ENCODE measurements at places on chromosomes 12 and 14. TPM values are rescaled to one million over a fixed set of nuclear protein-coding genes. Genes with fewer than 3 reads are reported as not detected.

DNA sequence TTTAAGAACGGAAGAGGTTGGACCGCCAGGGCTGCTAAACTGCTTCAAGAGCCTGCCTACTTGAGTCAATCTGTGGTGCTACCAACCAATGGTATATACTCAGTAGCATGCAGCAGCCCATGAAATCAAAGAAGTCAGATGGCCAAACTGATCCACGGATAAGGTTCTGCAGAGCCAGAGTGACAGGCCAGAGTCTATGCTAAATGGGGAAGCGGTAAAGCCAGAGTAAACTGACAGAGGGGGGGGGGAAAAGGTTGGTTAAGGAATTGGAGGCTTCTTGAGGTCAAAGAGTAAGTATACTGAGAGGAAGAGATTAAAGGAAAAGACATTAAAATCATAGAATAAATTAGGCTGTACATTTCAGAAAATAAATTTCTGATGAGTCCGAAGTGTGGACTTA, 15.4 kb upstream of the SLC6A13 start:
- no peaks in the 10 kb centered on the region for H3K36me3 ChIP-seq
- no peak overlapping the region for H3K27ac ChIP-seq
- DNase-seq, result no peak
- H3K4me3 ChIP-seq, result no peak overlapping the region
- no peaks in the 10 kb centered on the region for H3K4me1 ChIP-seq

DNA sequence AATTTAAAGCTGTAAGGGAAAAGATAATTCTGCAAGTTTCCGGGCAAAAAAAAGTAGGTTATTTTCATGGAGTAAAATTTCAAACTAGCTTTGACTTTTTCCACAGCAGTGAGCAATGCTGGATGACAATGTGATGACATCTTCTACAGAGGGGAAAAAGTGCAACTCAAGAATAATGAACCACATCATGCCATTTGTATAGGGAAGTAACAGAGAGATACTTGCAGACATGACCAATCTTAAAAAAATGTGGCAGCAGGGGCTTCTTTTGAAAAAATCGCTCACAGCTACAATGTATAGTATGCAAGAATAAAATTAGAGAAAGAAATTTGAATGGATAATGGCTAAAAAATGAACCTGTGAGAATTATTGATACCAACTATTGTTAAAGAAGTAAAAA, 115.5 kb downstream of the DHRS2 start:
- H3K4me3 ChIP-seq, result no peak overlapping the region
- no peaks in the 10 kb centered on the region for H3K4me1 ChIP-seq
- no peaks in the 10 kb centered on the region for H3K36me3 ChIP-seq
- H3K27me3 ChIP-seq, result no peaks in the 10 kb centered on the region

GRCh38 chr12:30457621-30458289, 237.9 kb downstream of the IPO8 start:
- no peak overlapping the region for H3K27ac ChIP-seq
- no peak overlapping the region for H3K4me3 ChIP-seq
- H3K27me3 ChIP-seq, result no peaks in the 10 kb centered on the region
- no peaks in the 10 kb centered on the region for H3K4me1 ChIP-seq
- no peak for DNase-seq

- no peak overlapping the region for H3K27ac ChIP-seq
- peak; percentile 34 for DNase-seq
- no peak overlapping the region for H3K4me3 ChIP-seq
- H3K36me3 ChIP-seq, result no peaks in the 10 kb centered on the region
These were observed 43.3 kb upstream of the DHRS4 start for GRCh38 chr14:23910101-23910875.

The KCNC2 gene
- total RNA-seq, result not detected

DNA sequence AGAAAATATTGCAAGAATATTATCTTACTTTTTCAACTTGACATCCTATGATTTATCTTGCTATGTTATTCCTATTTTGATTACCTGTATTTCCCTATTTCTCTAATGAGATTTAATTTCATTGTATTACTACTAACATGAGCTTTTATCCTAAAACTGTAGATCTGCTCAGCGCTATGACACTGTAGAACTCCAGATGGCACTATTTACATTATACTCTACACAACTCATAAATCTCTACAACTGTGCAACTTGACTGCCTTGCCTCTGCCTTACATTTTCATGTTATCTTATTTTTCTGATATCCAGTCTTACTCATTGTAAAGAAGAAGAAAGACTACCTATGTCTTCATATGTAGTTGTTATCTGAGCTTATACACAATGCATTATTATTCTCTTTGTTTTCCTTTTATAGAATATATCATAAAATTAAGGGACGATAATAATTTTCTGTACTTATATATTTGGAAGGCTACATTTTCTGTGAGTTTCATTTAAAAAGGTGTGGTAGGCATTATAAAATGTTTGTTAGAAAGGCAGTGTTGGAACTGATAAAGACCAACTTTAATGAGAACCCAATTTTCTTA, 24.1 kb downstream of the NUP37 start:
- no peaks in the 10 kb centered on the region for H3K36me3 ChIP-seq
- DNase-seq, result no peak
- no peaks in the 10 kb centered on the region for H3K27me3 ChIP-seq
- H3K4me3 ChIP-seq, result no peak overlapping the region
- no peak overlapping the region for H3K27ac ChIP-seq

DNA sequence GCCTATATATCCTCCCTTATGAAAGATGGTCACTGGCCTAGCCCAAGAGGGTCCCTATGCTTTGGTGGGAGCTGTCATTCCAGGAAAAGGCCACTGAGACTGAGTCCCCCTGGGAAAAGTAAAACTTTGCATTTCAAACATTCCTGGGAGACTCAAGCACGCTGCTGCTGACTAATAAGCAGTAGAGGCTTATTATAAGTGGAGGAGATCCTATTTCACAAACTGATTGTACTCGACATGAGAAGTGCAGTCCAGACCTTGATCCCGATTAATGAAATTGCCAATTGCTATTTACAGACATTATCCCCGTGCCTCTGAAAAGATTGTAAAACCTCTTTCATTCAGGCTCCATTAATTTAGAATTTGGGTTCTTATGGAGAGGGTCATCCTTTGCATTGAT, 96.6 kb downstream of the EMP1 start:
- no peaks in the 10 kb centered on the region for H3K4me1 ChIP-seq
- no peaks in the 10 kb centered on the region for H3K27me3 ChIP-seq
- no peak overlapping the region for H3K4me3 ChIP-seq
- H3K36me3 ChIP-seq, result no peaks in the 10 kb centered on the region

DNA sequence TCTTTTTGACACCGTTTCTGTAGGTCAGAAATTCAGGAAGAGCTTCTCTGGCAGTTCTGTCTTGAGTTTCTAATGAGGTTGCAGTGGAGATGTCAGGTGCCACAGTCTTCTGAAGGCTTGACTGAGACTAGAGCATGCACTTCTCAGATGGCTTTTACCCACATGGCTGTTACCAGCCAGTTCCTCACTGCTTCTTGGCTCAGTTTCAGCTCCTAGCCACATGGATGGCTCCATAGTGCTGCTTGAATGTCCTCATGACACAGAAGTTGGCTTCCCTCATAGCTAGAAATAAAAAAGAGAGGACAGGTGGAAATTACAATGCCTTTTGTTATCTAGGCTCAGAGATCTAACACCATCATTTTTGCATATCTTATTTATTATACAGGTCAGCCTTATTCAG, 38.1 kb upstream of the SLC2A13 start:
- no peak overlapping the region for H3K27ac ChIP-seq
- H3K36me3 ChIP-seq, result no peaks in the 10 kb centered on the region
- H3K27me3 ChIP-seq, result no peaks in the 10 kb centered on the region
- H3K4me3 ChIP-seq, result no peak overlapping the region
- no peaks in the 10 kb centered on the region for H3K4me1 ChIP-seq

DNA sequence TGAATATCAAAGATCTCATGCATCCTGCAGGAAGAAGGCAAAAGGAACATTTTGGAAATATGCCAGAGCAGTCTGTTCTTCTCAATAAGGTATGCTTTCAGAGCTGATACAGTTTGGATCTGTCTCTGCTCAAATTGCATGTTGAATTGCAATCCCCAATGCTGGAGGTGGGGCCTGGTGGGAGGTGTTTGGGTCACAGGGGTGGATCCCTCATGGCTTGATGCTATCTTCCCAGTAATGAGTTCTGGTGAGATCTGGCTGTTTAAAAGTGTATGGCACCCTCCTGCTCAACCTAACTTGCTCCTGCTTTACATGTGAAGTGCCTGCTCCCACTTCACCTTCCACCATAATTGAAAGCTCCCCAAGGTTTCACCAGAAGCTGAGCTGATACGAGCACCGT, 76.6 kb downstream of the RIN3 start:
- H3K36me3 ChIP-seq, result no peaks in the 10 kb centered on the region
- H3K27ac ChIP-seq, result no peak overlapping the region
- H3K27me3 ChIP-seq, result no peaks in the 10 kb centered on the region
- no peak overlapping the region for H3K4me3 ChIP-seq
- H3K4me1 ChIP-seq, result peaks cover 12% of the 10 kb centered on the region
- DNase-seq, result no peak

The IAPP gene
- total RNA-seq, result not detected

The SRSF5 gene
- total RNA-seq, result 500 TPM

The GLRX5 gene
- total RNA-seq, result 95.0 TPM

GRCh38 chr12:106889326-106889725, 66.4 kb upstream of the TMEM263 start:
- DNase-seq, result no peak
- no peaks in the 10 kb centered on the region for H3K36me3 ChIP-seq
- H3K27ac ChIP-seq, result no peak overlapping the region
- no peak overlapping the region for H3K4me3 ChIP-seq
- H3K4me1 ChIP-seq, result no peaks in the 10 kb centered on the region

DNA sequence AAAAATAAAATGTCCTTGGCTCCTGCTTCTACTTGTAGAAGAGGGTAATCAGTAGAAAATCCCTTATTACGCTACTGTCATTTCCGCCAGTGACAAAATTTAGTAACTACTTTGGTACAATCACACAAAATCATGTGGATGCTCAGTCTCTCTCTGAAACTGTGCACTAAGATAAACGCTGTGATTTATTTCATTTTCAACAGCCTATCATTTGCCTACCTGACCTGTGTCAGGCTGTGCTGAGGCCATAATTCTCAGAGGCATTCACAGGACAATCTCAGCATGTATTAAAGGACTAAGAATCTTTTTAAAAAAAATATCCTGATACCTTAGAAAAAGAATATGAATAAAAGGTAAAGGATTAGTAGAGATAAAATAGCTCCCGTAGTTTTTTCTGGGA, 226.0 kb downstream of the RASSF9 start:
- H3K4me3 ChIP-seq, result no peak overlapping the region
- no peaks in the 10 kb centered on the region for H3K4me1 ChIP-seq
- H3K36me3 ChIP-seq, result no peaks in the 10 kb centered on the region
- no peaks in the 10 kb centered on the region for H3K27me3 ChIP-seq
- no peak for DNase-seq
- H3K27ac ChIP-seq, result no peak overlapping the region

- H3K27ac ChIP-seq, result no peak overlapping the region
- H3K36me3 ChIP-seq, result no peaks in the 10 kb centered on the region
- H3K27me3 ChIP-seq, result no peaks in the 10 kb centered on the region
- DNase-seq, result no peak
These were observed 207.9 kb downstream of the TTC7B start for GRCh38 chr14:90608281-90608680.

The WNK1 gene
- total RNA-seq, result 276 TPM

DNA sequence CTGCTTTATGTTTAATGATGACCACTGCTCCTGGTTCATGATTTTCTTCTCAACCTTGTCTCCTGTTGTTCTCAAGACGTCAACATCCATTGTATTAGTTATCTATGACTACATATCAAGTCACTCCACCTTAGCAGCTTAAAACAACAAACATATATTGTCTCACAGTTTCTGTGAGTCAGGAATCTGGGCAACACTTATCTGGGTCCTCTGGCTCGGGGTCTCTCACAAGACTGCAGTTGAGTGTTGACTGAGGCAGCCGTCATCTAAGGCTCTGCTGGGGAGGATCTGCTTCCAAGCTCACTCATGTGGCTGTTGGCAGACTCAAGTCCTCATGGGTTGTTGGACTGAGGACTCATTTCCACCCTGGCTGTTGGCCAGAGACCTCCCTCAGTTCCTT, 27.3 kb upstream of the FRS2 start:
- no peak for DNase-seq
- no peaks in the 10 kb centered on the region for H3K4me1 ChIP-seq
- no peak overlapping the region for H3K27ac ChIP-seq
- H3K4me3 ChIP-seq, result no peak overlapping the region
- no peaks in the 10 kb centered on the region for H3K36me3 ChIP-seq

The ZNF410 gene
- 92.9 TPM for total RNA-seq

- no peaks in the 10 kb centered on the region for H3K27me3 ChIP-seq
- no peaks in the 10 kb centered on the region for H3K36me3 ChIP-seq
- no peak overlapping the region for H3K4me3 ChIP-seq
- H3K27ac ChIP-seq, result peak overlapping the region; percentile 67
These were observed 36.4 kb upstream of the ATXN2 start for GRCh38 chr12:111635524-111635923.

GRCh38 chr14:101556566-101557320, 4.6 kb upstream of the DIO3 start:
- no peak for DNase-seq
- no peaks in the 10 kb centered on the region for H3K27me3 ChIP-seq
- no peak overlapping the region for H3K27ac ChIP-seq
- no peaks in the 10 kb centered on the region for H3K36me3 ChIP-seq
- no peak overlapping the region for H3K4me3 ChIP-seq

DNA sequence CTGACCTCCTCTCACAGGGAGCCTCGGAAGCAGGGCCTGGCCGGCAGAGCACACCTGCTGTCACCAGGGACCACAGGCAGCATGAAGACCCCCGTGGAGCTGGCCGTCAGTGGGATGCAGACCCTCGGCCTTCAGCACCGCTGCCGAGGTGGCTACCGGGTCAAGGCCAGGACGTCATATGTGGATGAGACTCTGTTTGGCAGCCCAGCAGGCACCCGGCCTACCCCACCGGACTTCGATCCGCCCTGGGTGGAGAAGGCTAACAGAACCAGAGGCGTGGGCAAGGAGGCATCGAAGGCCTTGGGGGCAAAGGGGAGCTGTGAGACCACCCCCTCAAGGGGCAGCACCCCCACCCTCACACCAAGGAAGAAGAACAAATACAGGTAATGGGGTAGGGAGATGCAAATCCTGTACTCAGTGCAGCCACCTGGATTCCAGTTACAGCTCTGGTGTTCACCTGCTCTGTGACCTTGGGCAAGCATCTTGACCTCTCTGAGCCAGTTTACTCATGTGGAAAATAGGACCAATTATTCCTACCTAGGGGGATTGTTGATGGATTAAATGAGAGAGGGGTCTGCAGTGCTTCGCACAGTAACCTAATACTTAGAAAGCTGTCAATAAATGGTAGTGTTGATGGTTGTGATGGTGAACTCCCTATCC, 1.3 kb downstream of the RITA1 start:
- no peak overlapping the region for H3K27ac ChIP-seq
- peaks cover 12% of the 10 kb centered on the region for H3K4me1 ChIP-seq
- no peak for DNase-seq
- H3K4me3 ChIP-seq, result peak overlapping the region; percentile 96
- no peaks in the 10 kb centered on the region for H3K36me3 ChIP-seq

The CDH24 gene
- total RNA-seq, result 10.2 TPM

Data from testis (tissue), 5 donors.